ENCODE measurements at places on chromosomes 4 and X.

- ATAC-seq: no peak
Measured at GRCh38 chrX:38312436-38312835, 14.9 kb downstream of the RPGR start.

DNA sequence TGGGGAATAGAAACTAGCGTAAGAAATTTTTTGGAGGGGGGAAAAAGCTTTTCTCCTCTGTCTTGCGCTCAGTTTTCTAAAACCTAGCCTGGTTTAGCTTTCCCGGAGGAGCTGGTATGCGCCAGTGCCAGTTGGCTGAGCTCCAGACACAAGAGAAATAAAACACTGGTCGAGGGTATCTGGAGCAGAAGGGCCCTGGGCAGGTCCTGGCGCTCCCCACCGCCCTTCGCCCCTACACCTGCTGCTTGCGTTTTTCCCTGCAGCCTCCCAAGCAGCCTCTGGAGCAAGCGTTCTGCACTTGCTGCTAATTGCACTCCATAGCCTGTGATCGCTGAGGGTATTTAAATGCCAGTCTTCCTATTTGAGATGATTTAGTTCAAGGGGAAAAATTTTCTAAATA lies 816 bp downstream of the EREG start:
- peak; percentile 21 for ATAC-seq

GRCh38 chr4:185904381-185904780 lies 92.4 kb upstream of the SORBS2 start:
- no peak for ATAC-seq

DNA sequence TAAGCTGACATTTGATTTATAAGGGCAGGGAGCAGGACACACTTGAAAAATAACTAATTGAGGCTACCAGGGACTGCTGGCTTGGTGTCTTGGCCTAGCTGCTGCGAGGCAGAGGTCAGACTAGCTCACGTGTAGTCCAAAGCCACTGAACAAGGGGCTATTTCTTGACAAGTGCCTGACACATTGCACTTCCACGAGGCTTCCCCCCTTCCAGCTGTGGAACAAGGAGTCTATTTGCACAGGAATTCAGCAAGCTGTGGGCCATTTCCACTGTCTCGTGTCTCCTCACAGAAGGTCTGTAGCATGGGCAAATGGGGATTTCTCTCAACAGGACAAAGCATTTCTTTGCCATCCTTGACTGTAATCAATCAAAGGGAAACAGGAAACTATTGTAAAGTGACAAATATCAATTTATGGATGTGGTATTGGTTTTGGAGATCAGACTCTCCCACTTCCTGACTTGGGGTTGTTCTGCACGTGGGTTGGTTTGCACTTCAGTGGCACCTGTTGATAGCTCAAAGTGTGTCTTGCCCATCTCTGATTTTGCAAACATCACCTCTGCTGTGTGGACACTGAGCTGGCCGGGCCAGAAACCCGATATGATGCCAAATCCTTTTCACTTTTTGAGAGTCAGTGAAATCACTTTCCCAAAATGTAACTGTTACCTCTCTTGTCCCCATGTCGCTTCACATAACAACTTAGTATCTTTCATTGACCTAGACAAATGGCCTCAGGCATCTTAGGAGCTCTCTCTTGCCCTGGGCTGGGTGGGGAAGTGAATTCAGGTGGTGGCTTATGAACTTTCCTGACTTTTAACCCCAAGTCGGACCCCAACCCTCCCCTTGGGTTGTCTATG lies 107.4 kb upstream of the MAMLD1 start:
- ATAC-seq: no peak

- peak; percentile 35 for ATAC-seq
Measured at GRCh38 chr4:4524364-4524763, 17.5 kb downstream of the STX18 start.

DNA sequence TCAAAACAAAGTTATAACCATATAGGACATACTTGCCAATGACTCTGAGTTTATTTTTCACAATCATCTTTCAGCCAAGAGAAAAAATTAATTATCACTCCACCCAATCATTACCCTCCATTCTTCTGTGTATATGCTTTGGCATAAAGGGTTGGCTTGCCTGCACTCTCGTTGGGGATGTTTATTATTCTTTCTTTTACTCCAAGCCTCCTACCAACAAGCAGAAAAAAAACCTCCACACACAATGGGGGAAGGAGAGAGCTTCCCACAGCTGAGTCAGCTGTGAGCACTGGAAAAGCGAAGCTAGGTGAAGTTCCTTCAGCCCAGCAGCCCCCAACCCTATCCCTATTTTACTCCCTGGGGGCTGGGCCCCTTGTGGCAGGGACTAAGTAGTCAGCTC lies 1.5 kb downstream of the OPHN1 start:
- ATAC-seq: no peak

GRCh38 chr4:16417198-16417597 lies 190.9 kb upstream of the TAPT1 start:
- ATAC-seq: no peak

GRCh38 chr4:146577111-146577510 lies 55.4 kb upstream of the SLC10A7 start:
- no peak for ATAC-seq

- no peak for ATAC-seq
Measured at GRCh38 chr4:88939697-88940096, 117.3 kb downstream of the FAM13A start.

- ATAC-seq: no peak
Measured at GRCh38 chr4:152509595-152510225, 26.2 kb downstream of the FBXW7 start.

- peak; percentile 95 for ATAC-seq
Measured at GRCh38 chr4:87399148-87399547, 8.2 kb upstream of the HSD17B11 start.

- ATAC-seq: no peak
Measured at GRCh38 chrX:131779306-131779705, 235.4 kb downstream of the OR13H1 start.

DNA sequence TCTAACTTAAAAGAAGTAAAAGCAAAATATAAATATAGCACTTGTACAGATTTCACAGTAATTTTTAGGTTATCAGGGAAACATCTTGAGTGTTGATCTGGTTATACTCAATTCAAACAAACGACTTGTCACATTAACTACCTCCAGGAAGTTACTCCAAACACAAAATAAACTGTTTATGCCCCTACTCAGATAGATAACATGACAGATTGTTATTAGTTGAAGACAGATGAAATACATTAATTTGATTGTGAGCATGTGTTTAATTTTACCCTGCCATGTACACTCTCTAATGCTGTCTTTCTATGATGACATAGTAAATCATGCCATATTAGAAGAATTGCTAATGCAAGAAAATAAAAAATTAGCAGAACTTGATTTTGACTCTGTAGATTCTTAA lies 88.0 kb downstream of the RAB28 start:
- no peak for ATAC-seq

DNA sequence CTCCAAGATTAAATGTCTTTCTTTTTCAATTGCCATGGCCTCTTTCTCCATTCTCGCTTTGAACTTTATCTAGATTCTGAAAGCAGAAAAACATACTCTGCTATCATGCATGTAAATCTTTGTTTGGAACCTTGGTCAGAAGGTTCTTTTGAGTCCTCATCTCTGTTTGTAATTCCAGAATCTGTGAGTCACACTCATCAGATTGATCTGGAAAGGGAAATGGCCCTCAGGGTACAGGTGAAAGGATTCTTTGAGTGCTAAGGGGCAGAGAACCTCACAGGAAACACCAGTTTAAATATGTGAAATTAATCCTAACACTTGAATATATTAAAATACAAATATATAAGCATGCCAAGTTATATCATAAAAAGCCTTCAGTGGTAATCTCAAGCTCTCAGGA lies 211.0 kb upstream of the ADGRL3 start:
- no peak for ATAC-seq

- ATAC-seq: no peak
Measured at GRCh38 chr4:93879919-93880318, 51.4 kb downstream of the ATOH1 start.

- no peak for ATAC-seq
Measured at GRCh38 chrX:71057848-71058530, 10.1 kb downstream of the SNX12 start.

DNA sequence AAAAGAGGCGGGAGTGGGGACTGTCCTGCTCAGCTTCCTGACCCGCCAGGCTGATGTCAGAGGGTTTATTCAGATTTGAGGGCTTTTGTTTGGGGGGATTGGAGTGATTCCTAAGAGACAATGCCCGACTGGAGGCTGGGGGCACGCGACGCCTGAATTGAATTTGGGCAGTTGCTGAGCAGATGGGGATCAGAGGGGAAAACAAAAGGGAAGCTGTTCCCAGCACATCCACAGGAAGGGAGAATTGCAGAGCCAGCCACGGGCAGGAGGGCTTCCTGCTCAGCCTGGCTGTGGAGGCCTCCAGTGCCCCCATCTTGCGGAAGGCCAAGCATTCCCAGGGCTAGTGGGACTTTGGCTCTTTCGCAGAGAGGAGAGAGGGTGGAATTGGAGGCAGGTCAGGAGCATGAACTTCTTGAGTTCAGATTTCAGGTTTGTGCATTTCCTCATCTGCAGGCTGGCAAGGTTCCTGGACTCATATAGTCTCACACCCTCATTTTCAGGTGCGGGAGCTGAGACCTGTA lies 162.8 kb downstream of the NHS start:
- ATAC-seq: peak; percentile 39

GRCh38 chr4:118351851-118352827 lies 664 bp downstream of the PRSS12 start:
- ATAC-seq: peak; percentile 63

- ATAC-seq: peak; percentile 70
Measured at GRCh38 chr4:22356987-22357596, 158.8 kb downstream of the ADGRA3 start.

DNA sequence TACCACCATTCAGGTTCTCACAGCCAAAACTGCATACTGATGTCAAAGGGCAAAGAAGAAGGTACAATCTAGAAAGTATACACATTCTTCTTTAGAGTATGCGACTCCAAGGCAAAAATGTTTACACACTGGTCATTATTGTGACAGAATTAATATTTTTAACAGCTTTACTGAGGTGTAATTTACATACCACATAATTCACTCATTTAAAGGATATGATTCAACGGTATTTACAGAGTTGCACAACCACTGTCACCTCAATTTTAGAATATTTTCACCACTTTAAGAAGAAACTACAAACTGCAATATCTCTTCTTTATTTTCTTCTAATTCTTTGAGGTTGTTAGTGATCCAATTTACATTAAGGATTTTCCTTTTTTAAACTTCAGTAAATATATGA lies 325.4 kb upstream of the SMIM31 start:
- no peak for ATAC-seq

DNA sequence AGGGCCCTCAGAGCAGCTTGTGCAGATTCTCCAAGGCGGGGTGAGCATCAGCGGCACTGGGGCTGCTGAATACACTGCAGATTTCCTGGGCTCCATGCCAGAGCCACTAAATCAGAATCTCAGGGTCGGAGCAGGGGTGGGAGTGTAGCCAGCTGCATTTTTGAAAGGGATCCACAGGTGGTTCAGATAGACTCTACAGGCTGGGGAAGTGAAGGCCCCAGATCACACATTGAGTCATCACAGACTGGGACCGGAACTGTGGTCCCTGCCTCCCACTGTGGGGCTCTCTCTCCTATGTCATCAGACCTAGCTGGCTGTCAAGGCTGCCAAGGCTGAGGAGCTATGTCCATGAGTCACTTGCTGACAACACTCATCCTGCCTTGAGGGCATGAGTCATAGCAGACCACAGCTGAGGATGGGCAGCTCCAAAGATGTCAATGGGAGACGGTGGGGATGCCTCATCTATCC lies 162.3 kb upstream of the MAMLD1 start:
- ATAC-seq: peak; percentile 99

DNA sequence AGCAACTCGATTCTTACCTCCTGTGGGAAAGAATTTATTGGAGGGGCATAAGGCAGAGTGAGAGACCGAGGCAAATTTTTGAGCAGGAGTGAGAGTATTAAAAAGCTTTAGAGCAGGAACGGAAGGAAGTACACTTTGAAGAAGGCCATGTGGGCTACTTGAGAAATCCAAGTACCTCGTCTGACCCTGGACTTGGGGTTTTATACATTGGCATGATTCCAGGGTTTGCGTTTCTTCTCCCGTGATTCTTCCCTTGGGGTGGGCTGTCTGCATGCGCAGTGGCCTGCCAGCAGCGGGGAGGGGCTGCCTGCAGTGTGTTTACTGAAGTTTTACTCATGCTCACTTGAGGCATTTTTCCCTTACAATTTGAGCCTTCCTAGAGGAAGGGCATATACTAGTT lies 3.4 kb downstream of the GALNT7 start:
- no peak for ATAC-seq

DNA sequence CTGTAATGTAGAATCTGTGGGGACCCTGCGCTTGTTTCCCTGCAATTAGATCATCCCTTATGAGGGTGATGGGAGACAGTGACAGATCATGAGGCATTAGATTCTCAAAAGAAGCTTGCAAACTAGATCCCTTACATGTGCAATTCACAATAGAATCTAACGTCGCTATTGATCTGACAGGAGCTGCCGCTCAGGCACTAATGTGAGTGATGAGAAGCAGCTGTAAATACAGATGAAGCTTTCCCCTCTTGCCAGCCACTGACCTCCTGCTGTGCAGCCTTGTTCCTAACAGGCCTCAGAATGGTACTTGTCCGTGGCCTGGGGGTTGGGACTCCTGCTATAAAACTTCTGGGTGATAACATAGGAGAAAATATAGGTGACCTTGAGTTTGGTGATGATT lies 1076.8 kb downstream of the PDHA2 start:
- ATAC-seq: no peak

DNA sequence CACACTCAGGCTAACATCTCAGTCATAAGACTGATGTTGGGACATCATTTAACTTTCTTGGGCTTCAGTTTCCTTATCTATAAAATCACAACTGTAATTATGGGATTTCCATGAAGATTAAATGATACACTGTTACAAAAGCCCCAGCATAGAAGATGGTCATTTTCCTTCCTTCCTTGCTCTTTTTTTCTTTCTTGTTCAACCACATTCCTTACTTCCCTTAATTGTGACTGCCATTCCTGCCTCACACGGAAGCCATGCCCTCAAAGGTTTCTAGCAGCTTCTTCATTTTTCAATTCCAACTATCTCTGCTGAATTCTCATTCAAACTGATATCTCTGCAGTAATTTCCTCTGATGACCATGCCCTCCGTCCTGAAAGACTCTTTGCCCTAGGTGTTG lies 311.8 kb downstream of the PPP3CA start:
- ATAC-seq: no peak

All from motor neuron (in vitro differentiated cells).